Psoas muscle (tissue), 8 donors: ENCODE measurements at places on chromosomes 12 and 14. TPM values are rescaled to one million over a fixed set of nuclear protein-coding genes. Genes with fewer than 3 reads are reported as not detected.

Gene TAS2R8
- total RNA-seq: not detected

- DNase-seq: no peak
Observed at GRCh38 chr12:823028-823698, 70.8 kb downstream of the WNK1 start.

- no peak for DNase-seq
Observed at GRCh38 chr12:40775661-40776060, 83.4 kb downstream of the CNTN1 start.

DNA sequence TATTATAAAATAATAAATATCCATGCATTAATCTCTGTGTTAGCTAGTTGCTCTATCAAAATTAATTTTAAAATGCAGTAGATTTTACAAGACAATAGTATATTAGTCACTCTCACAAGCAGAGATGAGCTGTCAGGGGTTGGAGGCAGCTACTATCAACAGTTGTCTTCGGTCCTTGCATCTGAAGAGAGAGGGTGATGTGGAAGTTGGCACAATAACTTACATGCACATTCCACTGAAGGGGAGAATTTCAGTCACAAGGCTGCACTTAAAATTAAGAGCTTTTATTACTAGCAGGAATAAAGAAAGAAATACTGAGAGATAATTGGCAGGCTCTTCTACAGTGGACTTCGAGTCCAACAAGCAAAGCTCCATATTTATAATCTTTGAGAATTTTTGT, 166.9 kb upstream of the DCN start:
- no peak for DNase-seq

- DNase-seq: no peak
Observed at GRCh38 chr12:44000309-44000952, 164.6 kb downstream of the TMEM117 start.

DNA sequence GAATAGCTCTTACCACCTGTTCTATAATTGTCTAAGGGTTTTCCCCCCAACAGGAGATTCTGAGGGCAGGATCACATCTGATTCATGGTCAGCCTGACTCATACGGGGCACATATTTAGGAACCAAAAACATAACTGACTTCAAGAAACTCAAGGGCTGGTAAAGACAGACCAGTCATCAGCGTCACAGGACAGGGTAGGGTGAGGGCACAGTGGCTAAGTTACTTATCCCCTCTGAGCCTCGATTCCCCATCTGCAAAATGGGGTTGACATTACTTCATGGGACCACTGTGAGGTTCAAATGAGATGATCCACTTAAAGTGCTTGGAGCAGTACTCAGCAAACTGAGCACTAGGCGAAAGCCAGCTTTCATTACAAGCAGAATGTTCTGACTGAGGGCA, 606 bp downstream of the CINP start:
- no peak for DNase-seq

Gene SIX6
- total RNA-seq: 0.38 TPM

DNA sequence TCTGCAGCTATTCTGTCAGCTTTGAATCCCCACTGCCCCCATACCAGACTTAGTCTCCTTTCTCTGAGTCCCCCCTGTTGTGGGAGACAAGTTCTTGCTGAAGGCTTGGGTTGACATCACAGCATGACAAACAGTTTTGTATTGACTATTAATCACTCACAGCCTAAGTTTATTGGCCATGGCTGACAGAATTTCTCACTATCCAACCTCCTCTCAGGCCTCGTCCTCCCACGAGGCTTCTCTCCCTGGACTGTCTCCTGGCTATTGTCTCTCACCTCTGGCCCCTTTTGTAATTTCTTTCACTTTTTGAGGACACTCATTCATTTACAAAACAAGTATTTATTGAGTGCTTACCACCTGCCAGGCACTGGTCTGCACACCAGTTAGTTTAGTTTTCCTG, 35.2 kb upstream of the DCD start:
- DNase-seq: no peak

GRCh38 chr12:69324797-69325466, 23.2 kb upstream of the LYZ start:
- no peak for DNase-seq

Gene ALKBH1
- 9.3 TPM for total RNA-seq

DNA sequence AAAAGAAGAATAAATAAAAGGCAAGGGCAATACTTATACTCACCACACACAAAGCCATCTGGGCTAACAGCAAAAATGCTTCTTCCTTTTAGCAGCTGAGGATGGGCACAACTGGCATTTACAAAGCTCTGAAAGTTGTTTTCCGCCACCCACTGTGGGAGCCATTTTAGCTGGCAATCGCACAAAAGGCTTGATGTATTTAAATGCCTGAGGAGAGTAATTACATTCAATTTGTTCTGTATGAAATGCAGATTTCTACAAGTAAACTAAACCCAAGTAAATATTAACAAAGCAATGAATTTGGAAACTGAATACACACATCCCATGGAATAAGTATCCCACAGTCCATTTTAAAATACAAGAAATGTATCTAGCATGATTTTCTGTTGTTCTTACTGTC, 37.5 kb downstream of the LRIG3 start:
- DNase-seq: no peak

Gene MYF5
- total RNA-seq: 2.6 TPM

Gene KLRK1
- total RNA-seq: 0.34 TPM

- no peak for DNase-seq
Observed at GRCh38 chr12:96237035-96237434, 42.9 kb downstream of the ELK3 start.

Gene TAS2R31
- 0.57 TPM for total RNA-seq
